ENCODE measurements at places on chromosomes 11 and 22.
A peak's percentile ranks its signal among the peaks of the same experiment; 100 is the strongest.

GRCh38 chr11:313787-314553 is at the start of gene IFITM1:
TSS of gene IFITM1 (plus strand) at chr11:314040. CDS start at chr11:314171, 131 bp downstream.
- DNase-seq: peak; percentile 68

- DNase-seq: no peak
Measured at GRCh38 chr22:35314161-35314942, 14.7 kb downstream of the TOM1 start.

DNA sequence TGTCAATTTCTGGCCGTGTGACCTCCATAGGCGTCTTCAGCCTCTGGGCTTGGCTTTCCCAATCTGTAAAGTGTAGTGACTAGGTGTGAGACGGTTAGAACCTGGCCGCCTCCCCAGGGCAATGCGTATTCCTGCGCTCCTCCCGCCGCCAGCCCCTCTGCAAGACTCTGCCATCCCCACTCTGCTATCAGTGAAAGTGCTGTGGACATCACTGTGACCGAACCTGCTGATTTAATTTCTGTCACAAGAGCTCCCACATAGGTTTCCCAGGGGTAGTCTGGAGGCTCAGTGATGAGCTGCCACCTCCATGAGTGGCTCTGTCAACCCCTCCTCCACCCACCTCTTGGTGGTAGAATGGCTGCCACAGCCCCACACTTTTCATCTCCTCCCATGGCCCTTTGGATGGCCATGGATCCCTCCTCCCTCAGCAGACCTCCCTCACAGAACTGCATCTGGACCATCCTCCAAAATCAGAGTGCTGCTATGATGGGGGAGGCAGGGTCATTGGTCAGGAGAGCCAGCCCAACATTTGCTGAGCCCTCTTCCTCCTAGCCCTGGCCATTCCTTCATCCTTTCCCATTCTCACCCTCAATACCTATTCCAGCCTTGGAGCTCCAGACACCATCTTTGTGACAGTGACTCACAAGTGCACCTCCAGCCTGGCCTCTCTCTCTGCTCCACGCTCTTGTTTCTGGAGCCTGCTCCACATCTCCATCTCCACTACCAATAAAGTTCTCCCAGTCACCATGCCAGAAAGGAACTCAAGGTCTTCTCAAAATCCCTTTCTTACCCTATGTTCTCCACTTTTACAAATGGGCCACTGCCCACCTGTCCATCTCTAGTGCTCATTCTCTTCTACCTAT is 1.5 kb upstream of the GSC2 start:
- DNase-seq: no peak

DNA sequence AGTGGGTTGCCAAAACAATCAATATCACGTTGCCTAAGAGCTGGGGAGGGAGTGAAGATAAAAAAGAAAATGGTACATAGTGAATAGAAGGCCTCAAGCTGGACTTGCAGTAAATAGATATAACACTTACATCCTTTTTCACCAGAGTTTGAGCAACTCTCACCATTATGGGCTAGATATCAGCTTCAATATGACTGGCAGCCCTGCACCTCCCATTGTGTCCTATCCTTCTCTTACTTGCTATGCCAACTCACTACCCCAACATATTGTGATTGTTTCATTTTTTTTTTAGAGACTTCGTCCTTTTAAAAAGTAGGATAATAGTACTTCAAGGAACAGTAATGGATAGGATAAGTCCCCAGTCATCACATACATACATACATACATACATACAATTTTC is 7.4 kb downstream of the HBG1 start:
- DNase-seq: no peak

- no peak for DNase-seq
Measured at GRCh38 chr11:32584921-32585320, 1.3 kb downstream of the EIF3M start.

DNA sequence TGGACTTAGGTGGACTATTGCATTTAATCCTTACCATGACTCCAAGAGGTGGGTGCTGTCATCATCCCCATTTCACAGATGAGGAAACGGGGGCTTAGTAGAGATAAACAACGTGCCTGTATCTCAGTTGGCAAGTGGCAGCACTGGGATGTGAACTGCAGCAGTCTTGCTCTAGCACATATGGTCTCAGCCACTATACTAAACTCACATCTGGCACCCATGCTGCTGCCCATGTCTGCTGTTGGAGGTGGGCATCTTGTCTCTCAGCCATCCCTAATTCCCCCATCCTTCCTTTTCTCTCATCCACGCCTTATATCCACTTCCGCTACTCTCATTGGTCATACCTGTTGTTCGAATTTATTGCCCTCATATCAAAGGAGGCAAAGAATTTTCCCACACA is 3.8 kb downstream of the PRG3 start:
- no peak for DNase-seq

- DNase-seq: no peak
Measured at GRCh38 chr11:64776875-64777274, 1.5 kb downstream of the SF1 start.

DNA sequence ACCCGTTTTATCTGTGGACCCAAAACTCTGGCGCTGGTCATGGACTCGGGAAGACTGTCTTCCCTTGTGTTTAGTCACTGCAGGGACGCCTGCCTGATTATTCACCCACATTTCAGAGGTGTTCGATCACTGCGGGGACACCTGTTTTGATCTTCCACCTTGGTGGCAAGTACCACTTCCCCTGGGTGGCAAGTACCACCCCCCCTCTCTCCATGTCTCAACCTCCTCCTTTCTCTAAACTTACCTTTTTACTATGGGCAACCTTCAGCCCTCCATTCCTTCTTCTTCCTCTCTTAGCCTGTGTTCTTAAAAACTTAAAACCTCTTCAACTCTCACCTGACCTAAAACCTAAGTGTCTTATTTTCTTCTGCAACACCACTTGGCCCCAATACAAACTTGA is 1.9 kb upstream of the NDUFC2 start:
- no peak for DNase-seq

DNA sequence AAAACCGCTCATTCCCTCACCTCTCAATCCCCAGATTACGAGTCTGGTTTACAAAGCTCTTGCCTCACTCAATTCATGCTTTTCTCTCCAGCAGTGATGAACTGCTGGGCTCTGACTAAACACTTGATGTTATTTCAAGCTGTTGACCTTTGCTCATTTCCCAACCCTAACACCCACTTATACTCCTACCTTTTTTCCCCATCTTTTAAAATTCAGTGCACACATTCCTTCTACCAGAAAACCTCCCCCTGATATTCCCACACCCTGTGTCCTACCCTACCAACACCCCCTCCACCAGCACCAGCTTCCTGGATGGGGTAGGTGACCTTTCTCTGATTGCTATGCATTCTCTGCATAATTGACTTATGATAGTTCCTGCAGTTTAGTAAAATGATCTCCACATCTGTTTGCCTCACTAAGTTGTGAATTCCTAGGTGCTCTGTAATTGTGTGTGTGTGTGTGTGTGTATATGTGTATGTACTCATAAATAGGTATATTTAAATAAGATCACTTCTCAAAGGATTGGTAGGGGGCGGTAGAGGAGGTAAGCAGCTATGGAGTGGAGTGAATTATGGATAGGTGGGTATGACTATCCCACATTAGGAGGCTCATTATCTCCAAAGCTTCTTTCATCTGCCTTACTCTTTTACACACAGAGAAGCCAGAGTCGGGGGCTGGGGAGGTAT is 842 bp downstream of the HEPACAM start:
- DNase-seq: no peak

GRCh38 chr11:65806979-65807378 is 20.1 kb downstream of the OVOL1 start:
- no peak for DNase-seq

- no peak for DNase-seq
Measured at GRCh38 chr22:48592488-48592887, 1235.2 kb downstream of the BRD1 start.

- no peak for DNase-seq
Measured at GRCh38 chr11:83195143-83195466, 1.6 kb downstream of the ANKRD42 start.

DNA sequence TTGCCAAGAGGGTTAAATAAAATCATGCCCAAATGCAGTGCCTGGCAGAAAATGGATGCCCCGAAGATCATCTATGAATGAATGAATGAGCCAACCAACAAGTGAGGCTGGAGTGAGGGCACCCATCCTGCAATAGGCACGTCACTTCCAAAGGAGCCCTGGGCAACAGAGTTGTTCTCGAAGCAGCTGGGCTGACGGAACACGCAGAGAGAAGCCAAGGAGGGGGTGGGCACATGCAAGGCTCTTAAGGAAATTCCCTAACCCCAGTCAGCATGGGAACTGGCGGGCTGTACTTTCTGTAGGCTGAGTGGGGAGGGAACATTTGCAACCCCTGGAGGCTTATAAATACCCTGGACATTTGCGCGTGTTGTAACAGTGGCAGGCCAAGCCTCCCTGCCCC is 11.6 kb upstream of the CHADL start:
- DNase-seq: no peak

- DNase-seq: no peak
Measured at GRCh38 chr22:28711341-28711740, 30.3 kb downstream of the CHEK2 start.

GRCh38 chr11:78560826-78561484 is 13.7 kb downstream of the NARS2 start:
- no peak for DNase-seq

- peak; percentile 25 for DNase-seq
Measured at GRCh38 chr11:58900479-58901420, 38.5 kb upstream of the GLYATL1 start.

GRCh38 chr22:44834065-44834464 is 81.7 kb downstream of the ARHGAP8 start:
- no peak for DNase-seq

DNA sequence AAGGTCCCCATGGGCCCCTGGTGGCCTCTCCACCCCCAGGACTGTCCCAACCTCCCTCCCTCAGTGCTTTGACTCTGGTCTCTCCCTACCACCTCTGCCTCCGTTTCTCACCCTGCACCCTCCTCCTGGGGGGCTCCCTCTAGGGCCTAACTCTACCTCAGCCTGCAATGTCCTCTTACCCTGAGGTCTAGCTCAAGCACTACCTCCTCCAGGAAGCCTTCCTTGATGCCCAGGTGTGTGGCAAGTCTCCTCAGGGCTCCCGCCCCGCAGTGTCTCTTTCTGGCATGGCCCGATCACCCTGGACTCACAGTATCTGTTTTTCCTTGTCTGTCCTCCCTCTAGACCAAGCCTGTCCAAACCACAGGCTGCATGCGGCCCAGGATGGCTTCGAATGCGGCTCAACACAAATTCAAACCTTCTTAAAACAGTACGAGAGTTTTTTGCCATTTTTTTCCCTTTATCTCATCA is 90.8 kb downstream of the PHF21B start:
- DNase-seq: no peak

- no peak for DNase-seq
Measured at GRCh38 chr11:70183483-70184176, 19.5 kb upstream of the FADD start.

DNA sequence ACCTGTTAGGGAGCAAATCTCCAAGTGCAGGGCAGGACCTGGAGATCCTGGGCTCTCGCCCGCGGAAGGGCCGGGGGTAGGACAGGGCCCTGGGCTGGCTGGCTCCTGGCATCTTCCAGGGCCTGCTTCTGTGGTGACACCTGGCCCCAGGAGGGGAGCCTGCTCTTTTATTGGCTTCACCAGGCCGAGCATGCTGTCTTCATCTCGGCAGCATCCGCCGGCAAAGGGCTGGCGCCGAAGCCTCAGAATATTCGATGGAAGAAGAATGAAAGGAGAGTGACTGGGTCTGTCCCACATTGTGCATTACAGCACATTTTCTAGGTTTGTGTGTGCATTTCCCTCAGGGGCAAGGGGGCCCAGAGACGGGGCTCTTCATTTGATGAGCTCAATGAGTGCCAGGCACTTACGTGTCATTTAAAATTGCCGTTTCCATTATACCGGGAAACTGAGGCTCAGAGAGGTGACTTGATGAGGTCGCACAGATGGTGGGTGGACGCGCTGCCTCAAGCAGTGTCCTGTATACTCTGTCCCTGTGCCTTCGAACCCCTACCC is 70.0 kb downstream of the RBX1 start:
- DNase-seq: no peak

- no peak for DNase-seq
Measured at GRCh38 chr11:62428871-62429560, 10.2 kb downstream of the SCGB1A1 start.

DNA sequence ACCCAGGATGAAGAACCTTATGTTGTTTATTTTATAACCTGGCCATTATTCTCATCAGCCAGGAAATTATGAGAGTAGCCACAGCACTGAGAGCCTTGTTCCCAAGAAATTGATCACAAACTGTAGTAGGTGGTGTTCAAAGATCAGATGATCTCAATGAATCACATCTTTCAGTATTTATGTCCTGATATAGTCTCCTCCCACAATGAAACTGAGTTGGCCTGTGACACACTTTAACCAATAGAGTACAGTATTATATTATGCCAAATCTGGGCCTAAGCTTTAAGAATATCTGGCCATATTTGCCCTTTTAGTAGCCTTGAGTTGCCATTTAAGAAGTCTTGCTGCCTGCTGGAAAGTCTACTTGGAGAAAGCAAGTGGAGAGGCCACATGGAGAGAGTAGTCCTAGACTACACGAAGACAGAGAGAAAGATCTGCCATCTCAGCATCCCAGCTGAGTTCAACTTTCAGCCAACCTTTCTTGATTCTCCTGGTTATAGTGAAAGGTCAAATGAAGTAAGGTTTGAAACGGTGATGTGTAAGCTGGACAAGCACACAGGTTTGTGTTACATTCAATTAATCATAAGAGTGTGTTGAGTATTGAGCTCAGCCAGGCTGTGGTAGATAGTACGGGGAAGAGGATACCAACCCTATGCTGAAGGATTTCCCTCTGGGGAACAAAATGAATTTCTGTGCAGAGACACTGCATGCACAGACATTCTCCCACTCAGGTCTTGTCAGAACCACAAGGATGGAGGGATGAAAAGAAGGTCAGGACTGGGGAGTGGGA is 561.8 kb downstream of the SOX6 start:
- no peak for DNase-seq

- DNase-seq: no peak
Measured at GRCh38 chr11:78041843-78042440, 18.9 kb upstream of the KCTD14 start.

DNA sequence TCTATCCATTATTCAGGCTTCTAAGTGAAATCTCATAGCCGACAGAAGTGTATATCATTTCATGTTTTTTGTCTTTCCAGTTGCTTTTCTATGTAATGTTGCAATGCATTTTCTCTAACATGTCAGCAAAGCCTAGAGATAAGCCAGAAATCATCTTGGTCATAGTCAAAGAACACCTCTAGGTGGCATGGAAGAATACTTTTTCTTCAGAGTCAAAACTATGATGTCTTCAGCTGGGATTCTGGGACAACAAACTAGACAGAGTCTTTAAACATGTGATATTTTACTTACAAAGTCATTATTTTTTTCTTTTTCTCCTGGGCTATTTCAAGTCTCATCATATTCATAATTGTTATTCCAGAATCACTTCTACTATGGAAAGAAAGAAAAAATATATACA is 4.4 kb downstream of the GAS2 start:
- DNase-seq: no peak

GRCh38 chr11:117743121-117743815 is 53.7 kb downstream of the DSCAML1 start:
- no peak for DNase-seq

Data from GM12891 (cell line).